ENCODE measurements at places on chromosomes 4 and X.
A peak's percentile ranks its signal among the peaks of the same experiment; 100 is the strongest.

DNA sequence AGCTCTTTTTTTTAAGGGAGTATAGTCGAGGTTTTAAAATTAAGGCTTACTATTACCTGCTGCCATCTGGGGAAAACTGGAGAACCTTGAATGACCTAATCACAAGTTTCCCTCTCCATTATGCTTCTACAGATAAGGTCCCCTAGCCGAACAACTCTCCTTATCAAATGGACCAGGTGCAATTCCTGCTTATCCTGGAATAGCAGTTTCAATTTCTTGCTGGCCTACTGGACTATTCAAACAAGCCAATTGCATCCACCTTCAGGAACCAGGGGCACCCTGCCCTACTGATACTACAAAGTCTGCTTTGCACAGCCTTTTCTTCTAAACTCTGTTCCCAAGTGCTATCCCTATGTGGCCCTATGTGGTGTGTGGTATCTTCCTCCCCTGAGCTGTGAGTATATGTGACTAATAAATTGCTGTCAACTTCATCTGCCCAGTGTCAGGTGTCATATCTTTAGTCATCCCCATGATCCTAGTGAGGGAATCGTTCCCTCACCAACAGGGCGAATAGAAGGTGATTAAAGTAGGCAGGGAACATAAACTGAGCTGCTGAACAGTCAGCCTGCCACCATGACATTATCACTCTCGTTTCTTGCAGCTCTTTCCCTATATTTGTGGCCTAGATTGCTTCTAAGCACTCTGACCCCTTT, 128.5 kb downstream of the ATG4A start:
- no peak for DNase-seq

- DNase-seq = peak; percentile 8
Observed at GRCh38 chr4:24686866-24687692, 102.7 kb upstream of the DHX15 start.

- no peak for DNase-seq
Observed at GRCh38 chrX:15356444-15356843, 21.1 kb upstream of the PIGA start.

DNA sequence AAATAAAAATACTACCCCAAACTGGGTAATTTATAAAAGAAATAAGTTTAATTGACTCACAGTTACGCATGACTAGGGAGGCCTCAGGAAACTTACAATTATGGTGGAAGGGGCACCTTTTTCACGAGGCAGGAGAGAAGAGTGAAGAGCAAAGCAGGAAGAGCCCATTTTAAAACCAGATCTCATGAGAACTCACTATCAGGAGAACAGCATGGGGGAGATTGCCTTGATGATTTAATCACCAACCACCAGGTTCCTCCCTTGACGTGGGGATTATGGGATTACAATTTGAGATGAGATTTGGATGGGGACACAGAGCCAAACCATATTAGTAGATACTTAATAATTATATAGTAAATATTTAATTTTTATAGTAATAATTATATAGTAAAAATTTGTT, 10.1 kb downstream of the CISD2 start:
- DNase-seq = no peak

- no peak for DNase-seq
Observed at GRCh38 chr4:87317527-87317926, 5.2 kb downstream of the HSD17B13 start.

DNA sequence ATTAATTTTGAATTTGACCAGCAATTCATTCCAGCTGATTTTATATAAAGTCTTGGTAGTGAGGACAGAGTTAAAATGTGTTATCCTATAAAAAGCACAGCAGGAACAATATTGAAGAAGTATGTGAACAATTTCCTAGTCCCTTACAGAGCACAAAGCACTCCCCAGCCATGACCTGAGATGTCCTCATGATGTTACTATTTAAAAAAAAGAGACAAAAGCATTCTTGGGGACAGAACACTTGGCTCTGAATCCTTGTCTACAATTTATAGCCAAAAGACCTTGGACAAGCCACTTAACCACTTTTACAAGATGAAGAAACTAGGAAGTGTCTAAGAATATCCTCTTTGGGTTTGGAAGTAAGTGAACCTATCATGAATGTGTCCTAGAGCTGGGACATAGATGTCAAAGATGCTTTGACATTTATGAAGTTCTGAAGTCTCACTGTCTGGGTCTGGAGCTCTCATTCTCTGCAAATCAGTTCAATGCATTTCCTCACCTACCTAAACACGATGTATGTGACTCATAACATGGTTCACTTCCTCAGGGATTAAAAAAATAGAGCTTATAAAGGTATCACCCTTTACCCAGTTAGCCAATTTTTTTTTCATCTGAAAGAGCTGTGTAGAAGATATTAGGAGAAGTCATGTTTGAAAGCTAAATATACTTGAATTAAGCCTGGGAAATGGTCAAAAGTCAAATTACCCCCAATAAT, 61.4 kb downstream of the IGFBP7 start:
- no peak for DNase-seq

DNA sequence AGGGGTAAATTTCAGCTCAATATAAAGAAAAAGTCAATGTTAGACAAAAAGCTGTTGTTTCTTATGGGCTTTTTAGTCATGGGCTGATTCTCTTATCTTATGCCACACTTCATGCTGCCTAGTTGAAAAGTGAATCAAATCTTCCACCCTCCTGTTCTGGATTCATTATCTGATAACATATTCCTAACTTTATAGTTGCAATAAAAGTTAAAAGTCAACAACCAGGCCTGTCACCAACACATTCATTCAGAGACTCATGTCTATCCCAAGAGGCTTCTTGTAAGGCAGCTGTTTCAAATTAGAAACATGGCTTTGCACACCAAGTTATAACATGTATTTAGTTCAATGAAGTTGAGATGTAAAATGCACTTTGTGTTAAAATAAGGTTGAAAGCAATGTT, 243.8 kb downstream of the ADAMTS3 start:
- no peak for DNase-seq

DNA sequence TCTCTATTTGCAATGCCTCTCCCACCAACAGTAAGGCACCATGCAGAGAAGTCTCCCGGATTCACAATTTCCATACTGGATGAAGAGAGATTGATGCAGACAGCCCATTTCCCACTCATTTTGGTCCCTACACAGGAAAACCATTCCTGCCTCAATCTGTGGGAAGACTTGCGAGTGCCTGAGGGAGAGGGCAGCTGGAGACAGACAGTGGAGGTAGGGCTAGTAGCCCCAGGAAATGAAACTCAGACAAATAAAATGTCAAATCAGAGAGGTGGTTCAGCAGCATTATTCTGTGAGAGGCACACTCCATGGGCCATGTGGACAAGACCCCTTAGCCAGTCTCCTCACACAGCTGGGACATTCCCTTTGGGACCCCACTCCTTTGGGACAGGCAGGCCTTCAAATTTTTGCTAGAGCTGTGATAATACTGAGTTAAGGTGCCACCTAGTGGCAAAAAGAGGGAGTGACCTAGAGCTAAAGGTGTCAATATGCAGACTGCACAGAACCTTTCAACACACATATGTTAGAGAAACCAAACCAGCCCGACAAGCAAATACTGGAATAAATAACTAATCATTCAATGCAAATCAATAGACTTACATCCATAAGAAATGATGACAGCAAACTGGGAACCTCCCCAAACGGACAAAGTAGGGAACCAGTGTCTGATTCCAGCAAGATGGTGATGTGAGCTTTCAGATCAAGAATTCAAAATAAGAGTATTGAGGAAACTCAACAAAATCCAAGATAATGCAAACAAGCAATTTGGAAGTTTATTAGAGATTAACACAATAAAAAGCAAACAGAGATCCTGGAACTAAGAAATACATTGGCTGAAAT, 1865.3 kb upstream of the AGA start:
- DNase-seq = peak; percentile 20

DNA sequence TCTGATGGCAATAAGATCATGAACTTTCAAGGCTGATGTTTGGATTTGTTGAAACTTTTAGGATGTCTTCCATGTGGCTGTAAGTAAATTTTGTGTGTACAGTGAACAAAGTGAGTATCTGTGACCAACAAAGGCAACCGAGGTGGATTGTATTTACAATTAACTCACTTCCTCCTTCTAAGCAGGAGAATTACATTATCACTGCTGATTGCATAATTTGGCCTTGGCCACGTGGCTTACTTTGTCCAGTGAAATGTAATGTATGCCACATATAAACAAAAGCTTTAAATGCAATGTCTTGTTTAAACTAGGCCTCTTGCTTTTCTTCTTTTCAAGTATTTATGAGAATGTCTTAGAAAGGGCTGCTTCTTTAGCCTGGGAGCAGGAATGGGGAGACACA, 66.3 kb upstream of the MAD2L1 start:
- no peak for DNase-seq

DNA sequence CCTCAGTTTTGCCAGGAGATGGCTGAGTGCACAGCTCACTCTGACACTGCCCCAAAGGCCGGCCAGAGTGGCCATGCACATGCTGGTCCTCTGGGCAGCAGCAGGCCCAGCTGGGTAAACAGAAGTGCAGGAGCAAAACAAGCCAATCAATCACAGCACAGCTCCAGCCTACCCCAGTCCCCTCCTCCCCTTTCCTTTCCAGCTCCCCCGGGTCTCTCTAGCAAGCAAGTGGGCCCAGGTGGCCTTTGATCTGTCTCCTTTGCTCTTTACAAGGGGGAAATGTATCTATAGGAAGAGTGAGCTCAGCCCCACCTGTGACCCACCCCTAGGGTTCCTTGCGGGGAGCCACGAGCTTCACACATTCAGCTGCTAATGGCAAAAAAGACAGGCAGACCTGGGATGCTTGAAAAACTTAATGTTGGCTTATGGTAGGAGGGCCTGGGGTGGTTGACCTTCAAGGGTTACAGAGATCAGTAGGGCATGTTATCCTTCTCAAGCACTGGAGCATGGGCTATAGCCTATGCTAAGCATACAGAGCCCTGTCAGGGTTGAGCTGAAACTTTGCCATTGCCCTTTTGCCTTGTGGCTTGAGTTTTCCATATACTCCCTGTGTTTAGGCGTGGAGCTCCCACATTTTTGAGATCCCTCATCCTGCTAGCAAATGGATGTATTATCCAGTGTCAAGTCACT, 57.8 kb upstream of the PLAC1 start:
- DNase-seq = no peak

GRCh38 chr4:17124767-17125166, 226.3 kb upstream of the LDB2 start:
- no peak for DNase-seq

DNA sequence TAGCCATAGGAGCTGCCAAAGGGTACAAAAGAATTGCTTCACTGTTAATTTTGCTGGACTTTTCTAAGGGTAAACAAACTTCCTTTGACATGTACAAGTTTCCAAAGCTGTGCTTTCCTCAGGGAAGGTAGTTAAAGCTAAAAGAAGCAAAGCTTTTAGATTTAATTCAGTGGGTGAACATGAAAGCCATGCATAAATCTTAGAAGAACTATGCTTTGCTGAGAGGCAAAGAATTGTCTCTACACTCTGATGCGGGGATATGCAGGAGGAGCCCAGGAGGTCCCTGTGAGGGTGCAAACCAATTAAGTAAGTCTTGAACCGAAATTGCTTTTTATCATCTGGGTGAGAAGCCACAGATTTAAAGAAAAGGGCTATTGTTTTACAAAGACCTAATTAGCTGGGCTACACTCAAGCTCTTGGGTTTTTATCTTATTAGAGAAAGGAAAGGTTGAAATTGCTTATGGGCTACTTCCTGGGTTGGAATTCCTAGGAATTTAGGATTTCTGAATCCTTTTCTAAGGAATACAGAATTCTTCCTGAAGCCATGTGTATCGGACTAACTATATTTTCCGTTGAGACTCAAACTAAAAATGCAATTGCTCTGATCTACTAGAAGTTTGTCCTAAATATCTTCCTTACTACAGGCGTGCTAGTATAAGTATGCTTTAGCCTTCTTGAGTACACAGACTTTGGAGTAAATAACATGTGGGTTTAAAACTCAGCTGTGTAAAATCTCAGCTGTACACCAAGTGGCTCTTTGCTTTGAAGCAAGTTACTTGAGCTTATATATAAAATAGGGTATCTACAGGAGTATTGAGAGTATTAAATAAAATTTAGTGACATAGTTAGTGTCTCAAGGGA, 188.4 kb upstream of the ANK2 start:
- DNase-seq = no peak

- DNase-seq = no peak
Observed at GRCh38 chr4:138500869-138501268, 258.7 kb upstream of the SLC7A11 start.

GRCh38 chr4:20487852-20488251, 212.4 kb upstream of the PACRGL start:
- DNase-seq = no peak

- DNase-seq = no peak
Observed at GRCh38 chr4:85697854-85698253, 222.9 kb downstream of the ARHGAP24 start.

DNA sequence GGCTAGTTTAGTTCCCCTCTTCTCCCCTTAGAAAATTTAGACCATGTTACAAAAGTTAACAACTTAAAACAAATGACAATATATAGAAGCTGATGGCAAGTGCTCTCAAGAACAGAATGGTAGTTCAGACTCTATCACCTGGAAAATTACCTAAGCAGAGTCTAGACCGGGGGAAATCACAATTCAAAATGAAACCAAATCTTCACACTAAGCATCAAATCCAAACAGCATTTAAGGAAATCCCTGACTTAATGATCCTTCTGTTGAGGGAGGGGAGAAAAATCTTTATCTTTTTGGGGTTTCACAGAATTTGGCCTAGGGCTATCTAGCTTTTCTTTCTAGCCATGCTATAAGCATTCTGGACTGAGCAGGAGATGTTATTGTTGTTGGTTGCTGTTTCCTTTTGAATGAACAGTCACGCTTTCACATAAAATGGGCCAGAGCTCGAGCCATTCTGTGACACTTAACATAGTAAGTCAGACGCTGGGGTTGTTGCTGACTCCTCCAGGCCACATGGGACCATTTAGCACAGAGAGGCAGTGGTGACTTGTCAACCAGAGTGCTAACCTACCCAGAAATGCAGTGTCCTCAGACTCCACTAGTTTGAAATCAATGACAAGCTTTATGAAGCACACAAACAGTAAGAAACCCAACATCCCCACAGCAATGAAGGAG, 16.0 kb upstream of the LSM6 start:
- DNase-seq = no peak

- no peak for DNase-seq
Observed at GRCh38 chr4:115514675-115515074, 401.3 kb upstream of the NDST4 start.

- DNase-seq = no peak
Observed at GRCh38 chrX:10579112-10580011, 41.0 kb downstream of the MID1 start.

DNA sequence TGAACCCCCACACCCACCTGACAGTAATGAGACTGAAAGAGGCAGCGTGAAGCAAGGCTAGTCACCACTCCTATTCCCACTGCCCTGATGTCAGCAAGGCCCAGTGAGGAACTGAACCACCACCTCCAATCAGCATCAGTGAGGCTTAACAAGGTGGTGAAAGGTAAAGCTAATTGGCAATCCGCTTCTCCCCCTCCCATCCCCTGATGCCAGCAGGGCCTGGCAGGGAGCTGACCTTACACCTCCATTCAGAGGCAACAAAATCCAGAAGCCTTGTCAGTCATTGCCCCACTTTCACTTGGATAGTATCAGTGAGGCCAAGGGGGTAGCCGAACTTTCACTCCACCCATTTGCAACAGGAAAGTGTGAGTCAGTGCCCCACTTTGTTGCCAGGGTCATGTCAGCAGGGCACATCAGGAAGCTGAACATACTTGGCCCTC, 60.8 kb downstream of the AWAT2 start:
- no peak for DNase-seq

GRCh38 chrX:93673869-93674271, at the start of gene FAM133A:
Gene FAM133A (plus strand): TSS chrX:93674206. CDS start chrX:93709420, 35,214 bp downstream.
- DNase-seq = no peak

- no peak for DNase-seq
Observed at GRCh38 chr4:150973626-150974251, 41.3 kb downstream of the LRBA start.

GRCh38 chr4:66923081-66923865, 622.0 kb downstream of the CENPC start:
- no peak for DNase-seq

- no peak for DNase-seq
Observed at GRCh38 chr4:16860516-16860915, 37.9 kb downstream of the LDB2 start.
